Osteoblast (primary cell): ENCODE measurements at places on chromosomes 16 and 17.

DNA sequence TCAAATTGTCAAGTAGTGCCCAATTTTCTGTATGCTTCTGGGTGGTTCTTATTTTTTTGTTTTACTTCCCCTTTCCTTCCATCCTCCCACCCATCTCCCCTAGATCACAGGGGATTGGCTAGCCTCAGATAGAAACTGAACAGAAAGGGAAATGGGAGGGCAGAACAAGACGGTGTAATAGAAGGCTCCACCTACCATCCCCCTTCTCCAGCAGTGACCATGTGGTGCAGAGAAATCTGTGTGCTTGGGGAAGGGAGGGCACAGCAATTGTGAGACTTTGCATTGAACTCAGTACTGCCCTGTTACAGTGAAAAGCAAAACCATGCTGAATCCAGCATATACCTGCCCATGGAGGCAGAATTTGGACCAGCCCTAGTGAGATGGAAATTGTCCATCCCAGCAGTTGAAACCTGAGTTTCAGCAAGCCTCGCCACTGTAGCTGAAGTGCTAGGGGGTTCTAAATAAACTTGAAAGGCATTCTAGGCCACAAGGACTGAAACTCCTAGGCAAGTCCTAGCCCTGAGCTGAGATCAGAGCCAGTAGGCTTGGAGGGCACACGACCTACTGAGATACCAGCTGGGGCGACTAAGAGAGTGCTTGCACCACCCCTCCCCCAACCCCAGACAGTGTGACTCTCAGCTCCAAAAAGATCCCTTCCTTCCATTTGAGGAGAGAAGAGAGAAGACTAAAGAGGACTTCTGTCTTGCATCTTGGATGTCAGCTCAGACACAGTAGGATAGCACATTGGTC, 5.2 kb downstream of the SLFN11 start:
- DNase-seq: no peak

DNA sequence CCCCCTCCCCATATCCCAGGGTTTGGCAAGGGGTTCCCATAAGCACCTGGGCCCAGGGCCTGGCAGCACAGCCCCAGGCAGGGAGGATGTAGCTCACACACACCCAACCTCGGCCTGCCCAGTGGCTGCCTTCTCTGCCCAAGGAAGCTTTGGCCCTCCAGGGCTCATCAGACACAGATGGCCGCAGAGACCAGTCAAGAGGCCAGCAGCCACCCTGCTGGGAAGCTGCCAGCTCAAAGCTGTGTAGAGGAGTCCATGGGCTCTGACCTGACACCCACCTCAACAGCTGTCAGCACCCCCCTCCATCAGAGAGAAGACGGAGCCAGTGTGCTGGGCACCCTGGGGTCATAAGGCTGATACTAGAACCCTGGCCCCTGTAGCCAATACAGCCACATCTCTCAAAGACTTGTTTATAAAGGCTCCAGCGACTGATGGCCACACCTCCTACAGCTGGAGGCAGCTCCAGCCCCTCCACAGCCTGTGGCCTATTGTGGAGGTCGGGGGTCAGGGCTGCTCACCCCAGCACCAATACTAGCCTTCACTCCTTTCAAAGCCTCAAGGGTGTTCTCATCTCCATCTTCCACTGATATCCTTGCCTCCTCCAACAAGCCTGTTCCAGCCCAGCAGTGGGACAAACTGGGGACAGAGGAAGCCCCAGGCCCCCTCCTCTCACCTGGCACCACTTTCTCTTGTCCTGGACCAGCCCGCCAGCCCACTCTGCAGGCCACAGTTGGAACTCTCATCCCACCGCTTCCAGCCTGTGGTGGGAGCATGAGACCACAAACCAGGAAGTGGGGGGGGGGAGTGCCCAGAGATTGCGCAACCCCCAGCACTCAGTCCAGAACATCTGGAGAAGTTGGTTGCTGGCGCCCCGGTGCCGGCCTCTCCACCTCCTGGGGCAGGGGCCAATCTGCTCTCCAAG, 2.2 kb upstream of the MPG start:
- DNase-seq: peak; percentile 97

DNA sequence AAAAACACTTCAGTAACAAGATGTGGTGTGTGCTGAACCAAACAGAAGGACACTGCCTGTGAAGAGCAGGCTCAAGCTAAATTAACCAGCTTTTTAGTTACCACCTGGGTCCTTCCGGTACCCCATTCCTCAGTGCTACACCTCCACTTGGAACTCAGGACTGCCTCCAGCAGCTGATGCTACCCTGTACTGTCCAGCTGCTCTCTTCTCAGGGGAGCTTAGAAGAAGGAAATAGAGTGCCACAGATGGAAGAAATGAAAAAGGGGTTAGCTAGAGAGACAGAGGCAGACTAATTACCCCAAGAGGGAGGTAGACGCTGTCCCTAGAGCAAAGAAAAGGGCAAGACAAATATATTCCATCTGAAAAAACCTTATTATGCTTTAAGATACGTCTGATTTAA, 5.7 kb downstream of the MED13 start:
- no peak for DNase-seq

DNA sequence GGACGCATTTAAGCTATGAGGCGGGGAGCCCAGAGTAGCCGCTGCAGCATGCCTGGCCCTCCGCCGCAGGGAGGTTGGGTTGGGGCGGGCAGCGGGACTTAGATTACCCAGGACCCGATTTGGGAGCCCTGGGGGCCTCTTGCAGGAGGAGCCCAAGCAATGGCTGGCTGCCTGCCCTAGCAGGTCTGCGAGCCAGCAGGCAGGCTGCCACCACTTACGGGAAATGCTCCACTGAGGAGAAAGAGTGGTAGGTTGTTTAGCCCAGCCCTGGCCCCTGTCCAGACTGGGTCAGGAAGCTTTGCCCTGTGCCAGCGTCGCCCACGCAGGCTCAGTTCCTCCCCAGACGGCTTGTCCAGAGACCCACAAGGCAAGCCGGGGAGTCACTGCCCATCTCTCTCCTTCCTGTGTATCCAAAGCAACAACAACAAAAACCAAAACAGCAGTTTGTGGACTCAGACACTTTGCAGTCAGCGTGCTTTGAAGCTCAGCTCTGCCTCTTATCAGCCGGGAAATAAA, 10.3 kb upstream of the TVP23A start:
- DNase-seq: peak; percentile 95

DNA sequence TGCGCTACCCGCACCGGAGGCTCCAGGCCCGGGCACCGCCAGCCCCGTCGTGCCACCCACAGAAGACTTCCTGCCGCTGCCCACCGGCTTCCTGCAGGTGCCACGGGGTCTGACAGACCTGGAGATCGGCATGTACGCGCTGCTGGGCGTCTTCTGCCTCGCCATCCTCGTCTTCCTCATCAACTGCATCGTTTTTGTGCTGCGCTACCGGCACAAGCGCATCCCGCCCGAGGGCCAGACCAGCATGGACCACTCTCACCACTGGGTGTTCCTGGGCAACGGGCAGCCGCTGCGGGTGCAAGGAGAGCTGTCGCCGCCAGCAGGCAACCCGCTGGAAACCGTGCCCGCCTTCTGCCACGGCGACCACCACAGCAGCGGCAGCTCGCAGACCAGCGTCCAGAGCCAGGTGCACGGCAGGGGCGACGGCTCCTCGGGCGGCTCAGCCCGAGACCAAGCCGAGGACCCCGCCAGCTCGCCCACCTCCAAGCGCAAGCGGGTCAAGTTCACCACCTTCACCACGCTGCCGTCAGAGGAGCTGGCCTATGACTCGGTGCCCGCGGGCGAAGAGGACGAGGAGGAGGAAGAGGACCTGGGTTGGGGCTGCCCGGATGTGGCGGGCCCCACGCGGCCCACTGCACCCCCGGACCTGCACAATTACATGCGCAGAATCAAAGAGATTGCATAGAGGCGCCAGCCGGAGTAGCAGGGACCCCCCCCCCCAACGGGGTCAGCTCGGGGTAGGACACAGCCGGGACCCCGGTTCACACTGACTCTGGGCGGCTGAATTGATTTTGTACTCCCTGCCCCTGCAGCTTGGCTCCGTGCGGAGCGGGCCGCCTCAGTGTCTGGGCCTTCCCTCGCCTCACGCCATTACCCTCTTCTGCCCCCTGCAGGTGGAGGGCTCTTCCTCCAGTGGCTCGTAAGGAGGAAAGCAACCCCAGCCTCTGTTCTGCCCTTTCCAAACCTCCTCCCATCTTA, 58.5 kb downstream of the TMEM132E start:
- peak; percentile 97 for DNase-seq

DNA sequence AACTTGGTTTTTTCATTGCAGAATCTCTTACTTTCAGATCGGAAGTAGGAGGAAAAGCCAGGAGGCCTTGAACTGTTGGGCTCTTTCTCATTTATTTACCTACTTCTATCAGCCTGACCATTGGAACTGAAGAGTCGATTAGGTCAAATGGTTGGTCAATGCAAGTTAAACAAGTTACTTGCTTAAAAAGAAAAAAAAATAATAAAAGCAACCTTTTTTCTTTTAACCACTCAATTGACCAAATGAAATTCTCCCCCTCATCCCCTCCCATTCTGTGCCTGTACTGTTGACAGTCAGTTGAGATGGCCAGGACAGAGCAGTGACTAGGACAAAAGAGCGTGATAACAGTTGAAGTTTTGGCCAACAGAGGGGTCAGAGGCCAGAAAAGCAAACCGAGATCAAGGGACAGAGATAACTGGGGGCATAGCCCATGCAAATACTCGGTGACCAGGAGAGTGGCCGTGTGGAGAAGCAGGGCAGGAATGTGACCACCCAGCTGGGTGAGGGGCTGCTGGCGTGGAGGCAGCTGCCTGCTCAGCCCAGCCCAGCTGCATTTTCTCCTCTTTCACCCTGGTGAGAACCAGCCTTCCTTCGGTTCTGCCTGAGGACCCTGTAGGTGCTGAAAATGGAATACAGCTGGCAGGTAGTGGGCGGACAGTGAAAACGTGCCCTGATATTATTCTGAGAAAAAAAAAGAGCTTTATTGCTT, 72.2 kb downstream of the HS3ST3B1 start:
- no peak for DNase-seq

DNA sequence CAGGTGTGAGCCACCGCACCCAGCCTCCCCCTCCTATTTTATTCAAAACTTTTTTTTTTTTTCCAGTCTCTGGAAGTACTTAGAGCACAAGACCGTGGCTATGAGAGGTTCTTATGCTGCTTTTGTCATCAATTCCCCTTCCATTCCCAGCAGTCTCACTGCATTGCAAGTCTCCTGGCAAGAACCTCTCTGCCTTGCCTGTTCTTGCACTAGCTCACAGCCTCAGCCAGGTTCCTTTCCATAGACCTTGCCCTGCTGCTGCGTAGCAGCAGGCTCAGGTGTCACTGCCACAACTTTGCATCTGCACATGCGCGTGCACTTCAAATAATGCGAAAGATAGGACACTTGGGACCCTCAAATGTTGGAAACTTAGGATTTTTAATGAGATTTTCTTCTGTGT, 15.6 kb downstream of the ATP6V0A1 start:
- no peak for DNase-seq

GRCh38 chr17:39132192-39132610, 19.2 kb downstream of the PLXDC1 start:
- DNase-seq: peak; percentile 96

GRCh38 chr17:42411361-42411760, 11.7 kb downstream of the CAVIN1 start:
- no peak for DNase-seq

DNA sequence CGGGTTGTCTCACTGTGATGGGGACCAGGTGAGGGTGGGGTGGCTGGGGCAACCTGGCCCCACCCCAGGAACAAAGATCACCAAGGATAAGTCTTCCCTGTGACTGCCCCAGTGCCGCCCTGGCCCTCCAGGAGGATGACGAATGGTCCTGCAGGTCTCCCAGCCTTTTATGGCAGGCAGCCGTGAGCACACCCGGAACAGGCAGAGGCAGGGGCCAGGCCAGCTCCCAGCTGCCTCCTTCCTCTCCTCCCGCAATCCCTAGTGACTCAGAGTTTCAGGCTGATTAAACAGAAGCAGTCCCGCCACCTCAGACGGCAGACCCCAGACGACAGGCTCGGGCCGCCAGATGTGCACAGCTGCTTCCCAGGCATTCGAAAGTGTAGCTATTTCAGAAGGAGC, 13.3 kb downstream of the JUP start:
- peak; percentile 98 for DNase-seq

DNA sequence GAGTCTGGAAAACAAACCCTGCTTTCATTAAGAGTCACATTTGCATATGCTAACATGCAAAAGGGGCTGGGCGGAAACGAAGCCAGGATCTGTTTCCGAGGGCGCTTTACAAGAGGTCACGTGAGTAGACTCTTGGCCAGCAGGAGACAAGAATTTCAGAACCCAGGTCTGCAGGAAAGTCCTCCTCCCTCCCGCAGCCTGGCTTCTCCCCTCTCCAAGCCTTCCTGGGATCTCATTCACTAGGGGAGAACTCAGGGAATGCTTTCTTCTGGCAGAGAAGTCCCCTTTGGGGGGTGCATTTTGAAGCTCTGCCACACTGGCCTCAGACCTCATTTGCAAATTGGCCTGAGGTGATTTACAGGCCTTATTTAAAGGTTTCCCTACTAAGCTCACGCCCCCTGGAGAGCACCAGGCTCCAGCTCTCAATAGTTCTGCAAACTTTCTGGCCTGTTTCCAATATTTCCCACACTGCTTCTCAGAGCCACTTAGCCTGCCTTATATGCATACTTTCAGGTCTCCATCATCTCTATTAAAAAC, 57.2 kb upstream of the CACNG5 start:
- DNase-seq: no peak

- DNase-seq: no peak
These were observed 314.2 kb downstream of the CPPED1 start for GRCh38 chr16:12489357-12489990.

DNA sequence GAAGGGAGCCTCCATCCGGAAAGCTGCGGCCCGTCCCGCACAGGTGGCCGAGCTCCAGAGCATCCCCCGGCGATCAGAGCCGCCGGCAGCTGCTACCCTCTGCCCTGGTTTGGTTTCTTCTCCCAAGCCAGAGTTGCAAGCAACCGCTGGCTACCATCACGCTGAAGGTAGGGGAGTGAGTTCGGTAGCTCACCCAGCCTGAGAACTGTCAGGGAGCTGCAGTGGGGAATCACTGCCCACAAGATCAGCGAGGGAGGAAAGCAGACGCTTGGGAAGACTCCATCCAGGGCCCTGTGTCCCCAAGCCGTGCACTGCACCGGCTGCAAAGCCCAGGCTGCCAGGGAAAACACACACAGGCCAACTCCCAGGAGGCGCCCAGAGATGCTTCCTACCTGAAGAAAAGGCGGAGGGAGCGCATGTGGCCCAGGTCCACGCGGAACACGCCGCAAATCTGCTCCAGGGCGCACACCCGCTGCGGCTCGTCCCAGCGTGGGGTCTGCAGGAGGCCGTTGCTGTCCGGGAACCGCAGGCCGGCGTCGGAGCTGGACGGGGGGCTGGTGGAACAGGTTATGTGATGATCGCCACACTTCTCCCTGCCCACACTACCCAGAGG, 83.3 kb downstream of the TBC1D16 start:
- DNase-seq: no peak
